Trophoblast cell (in vitro differentiated cells and primary cell): ENCODE measurements at places on chromosomes 16 and 17.

- no peak overlapping the region for H3K27ac ChIP-seq
- no peaks in the 10 kb centered on the region for H3K27me3 ChIP-seq
- peaks cover 6% of the 10 kb centered on the region for H3K4me1 ChIP-seq
These were observed 24.0 kb downstream of the LIMD2 start for GRCh38 chr17:63675607-63676546.

DNA sequence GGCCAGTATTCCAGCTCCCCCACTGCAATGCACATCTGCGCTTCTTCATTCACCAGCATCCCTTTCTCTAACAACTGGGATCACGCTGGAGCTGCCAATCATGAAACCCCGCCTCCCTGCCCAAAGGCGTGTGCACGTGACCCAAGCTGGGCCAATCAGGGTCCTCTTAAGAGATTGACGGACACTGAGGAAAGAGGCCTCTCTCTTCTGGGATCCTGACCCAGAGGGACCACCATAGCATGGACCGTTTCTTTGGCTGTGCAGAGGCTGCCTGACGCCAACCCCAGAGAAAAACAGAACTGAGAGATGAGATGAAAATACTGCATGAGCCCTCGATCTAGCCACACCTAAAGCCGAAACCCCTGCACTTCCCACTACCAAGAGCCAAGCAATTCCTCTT is 32.0 kb downstream of the COTL1 start:
- H3K4me1 ChIP-seq, result no peaks in the 10 kb centered on the region
- no peak overlapping the region for H3K4me3 ChIP-seq
- H3K27ac ChIP-seq, result no peak overlapping the region

DNA sequence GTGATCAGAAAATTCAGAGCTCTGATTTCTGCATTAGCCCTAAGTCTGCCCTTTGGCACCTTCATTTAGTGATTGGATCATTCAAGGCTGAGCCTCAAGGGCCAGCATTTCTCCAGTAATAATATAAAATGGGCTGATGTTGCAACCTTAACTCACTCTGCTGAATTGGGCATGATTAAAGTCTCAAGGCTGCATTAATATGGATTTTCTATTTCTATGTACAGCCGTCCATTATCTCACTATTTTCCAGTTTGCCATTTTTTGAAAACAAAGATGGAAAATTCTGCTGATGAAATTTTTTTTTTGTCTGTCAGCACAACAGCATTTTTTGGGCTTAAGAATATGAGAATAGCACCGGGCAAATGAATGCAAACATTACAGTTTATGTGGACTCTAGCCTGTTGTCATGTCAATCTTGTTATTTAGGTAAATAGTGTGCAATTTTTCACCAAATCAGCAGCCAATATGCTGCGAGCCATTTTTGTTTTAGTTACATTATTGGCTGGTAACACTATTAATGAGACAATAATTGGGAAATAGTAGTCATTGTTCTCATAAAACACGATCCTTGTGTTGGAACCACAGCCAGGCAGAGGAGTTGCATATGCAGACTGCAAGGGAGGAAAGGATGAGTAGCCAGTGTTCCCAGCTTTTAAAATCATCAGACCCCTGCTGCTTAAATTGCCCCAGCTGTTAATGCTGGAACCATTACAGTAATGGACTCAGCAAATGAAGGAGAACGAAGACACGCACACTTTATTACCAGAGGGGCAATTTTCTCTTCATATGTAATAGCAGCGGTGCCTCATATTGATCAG is 10.5 kb downstream of the FTO start:
- H3K27me3 ChIP-seq, result no peaks in the 10 kb centered on the region
- H3K4me3 ChIP-seq, result no peak overlapping the region
- no peaks in the 10 kb centered on the region for H3K36me3 ChIP-seq
- H3K27ac ChIP-seq, result no peak overlapping the region
- DNase-seq, result no peak

DNA sequence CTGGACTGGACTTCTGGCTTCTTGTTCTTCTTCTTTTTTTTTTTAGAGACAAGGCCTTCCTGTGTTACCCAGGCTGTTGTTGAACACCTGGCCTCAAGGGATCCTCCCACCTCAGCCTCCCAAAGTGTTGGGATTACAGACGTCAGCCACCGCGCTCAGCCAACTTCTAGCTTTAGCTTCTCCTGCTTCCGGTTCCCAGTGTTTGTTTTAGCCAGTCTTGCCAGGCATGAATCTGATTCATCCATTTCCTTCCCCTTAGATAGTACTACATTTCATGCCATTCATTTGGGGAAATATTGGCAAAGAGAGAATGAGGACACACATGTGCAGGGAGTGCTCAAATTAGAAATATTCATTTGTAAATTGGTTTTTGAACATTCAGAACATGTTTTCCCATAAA is 12.1 kb upstream of the NDUFAB1 start:
- H3K27ac ChIP-seq, result no peak overlapping the region
- H3K36me3 ChIP-seq, result peaks cover 22% of the 10 kb centered on the region
- H3K4me3 ChIP-seq, result no peak overlapping the region
- DNase-seq, result no peak
- no peaks in the 10 kb centered on the region for H3K4me1 ChIP-seq

DNA sequence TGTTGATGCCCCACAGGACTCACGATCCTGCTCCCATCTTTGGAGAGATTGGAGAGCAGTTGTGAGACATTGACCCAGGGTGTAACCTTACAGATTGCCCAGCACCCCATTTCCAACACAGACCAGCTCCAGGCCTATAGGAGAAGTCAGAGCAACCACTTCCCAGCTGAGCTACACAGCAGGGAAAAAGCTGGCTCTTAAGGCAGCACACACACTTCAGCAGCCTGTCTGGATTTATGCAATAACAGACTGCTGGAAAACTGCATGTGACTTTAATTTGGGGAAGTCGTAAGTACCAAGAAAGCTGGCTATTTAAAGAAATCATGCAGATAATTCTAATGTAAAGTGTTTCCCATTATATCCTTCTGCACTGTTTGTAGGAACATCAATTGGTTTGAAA is 30.8 kb downstream of the NOG start:
- H3K27ac ChIP-seq, result no peak overlapping the region
- H3K36me3 ChIP-seq, result no peaks in the 10 kb centered on the region
- DNase-seq, result no peak
- H3K27me3 ChIP-seq, result no peaks in the 10 kb centered on the region
- H3K4me3 ChIP-seq, result no peak overlapping the region
- no peaks in the 10 kb centered on the region for H3K4me1 ChIP-seq

- no peaks in the 10 kb centered on the region for H3K27me3 ChIP-seq
- no peaks in the 10 kb centered on the region for H3K4me1 ChIP-seq
- no peak overlapping the region for H3K27ac ChIP-seq
- H3K36me3 ChIP-seq, result no peaks in the 10 kb centered on the region
- H3K4me3 ChIP-seq, result no peak overlapping the region
These were observed 17.6 kb upstream of the HELZ start for GRCh38 chr17:67262435-67263117.

- DNase-seq, result no peak
- H3K36me3 ChIP-seq, result no peaks in the 10 kb centered on the region
- H3K27ac ChIP-seq, result no peak overlapping the region
- peaks cover 19% of the 10 kb centered on the region for H3K4me1 ChIP-seq
- H3K27me3 ChIP-seq, result no peaks in the 10 kb centered on the region
These were observed 81.4 kb downstream of the C17orf67 start for GRCh38 chr17:56752263-56752836.

GRCh38 chr17:63479495-63480184 is 2.8 kb downstream of the ACE start:
- no peak overlapping the region for H3K4me3 ChIP-seq
- DNase-seq, result no peak
- H3K4me1 ChIP-seq, result peaks cover 6% of the 10 kb centered on the region
- H3K36me3 ChIP-seq, result no peaks in the 10 kb centered on the region
- peaks cover 4% of the 10 kb centered on the region for H3K27me3 ChIP-seq

DNA sequence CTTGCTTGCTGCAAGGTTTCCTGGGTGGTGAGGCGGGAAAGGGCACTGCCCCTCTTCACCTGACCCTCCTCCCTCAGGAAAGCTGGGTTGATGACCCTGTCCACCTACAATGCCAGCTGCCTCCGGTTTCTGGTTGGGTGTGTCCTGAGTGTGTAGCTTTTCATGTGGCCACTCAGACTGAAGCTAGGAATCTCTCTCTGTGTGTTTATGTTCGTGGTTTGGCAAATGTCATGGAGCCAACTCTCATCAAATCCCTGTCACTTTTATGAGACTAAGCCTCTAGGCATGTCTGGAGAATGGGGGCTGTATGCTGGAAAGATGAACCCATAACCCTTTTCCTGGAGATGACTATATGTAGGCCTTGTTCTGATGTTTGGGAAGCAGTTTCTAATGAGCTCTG is 17.1 kb downstream of the PLEKHG4 start:
- no peak overlapping the region for H3K27ac ChIP-seq
- DNase-seq, result no peak
- no peaks in the 10 kb centered on the region for H3K4me1 ChIP-seq

DNA sequence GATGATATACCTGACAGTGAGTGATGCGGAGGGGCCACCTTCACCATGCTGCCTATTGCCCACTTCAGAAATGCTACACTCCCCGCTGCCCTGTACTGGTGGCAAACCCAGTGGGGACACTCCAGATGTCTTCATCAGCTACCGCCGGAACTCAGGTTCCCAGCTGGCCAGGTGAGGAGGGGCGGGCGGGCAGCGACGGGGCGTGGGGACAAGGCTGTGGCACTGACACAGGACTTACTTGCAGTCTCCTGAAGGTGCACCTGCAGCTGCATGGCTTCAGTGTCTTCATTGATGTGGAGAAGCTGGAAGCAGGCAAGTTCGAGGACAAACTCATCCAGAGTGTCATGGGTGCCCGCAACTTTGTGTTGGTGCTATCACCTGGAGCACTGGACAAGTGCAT is 16.6 kb downstream of the SARM1 start:
- H3K36me3 ChIP-seq, result no peaks in the 10 kb centered on the region
- H3K27ac ChIP-seq, result no peak overlapping the region
- peaks cover 21% of the 10 kb centered on the region for H3K27me3 ChIP-seq

- no peak overlapping the region for H3K27ac ChIP-seq
- peaks cover 10% of the 10 kb centered on the region for H3K4me1 ChIP-seq
- H3K27me3 ChIP-seq, result no peaks in the 10 kb centered on the region
- no peaks in the 10 kb centered on the region for H3K36me3 ChIP-seq
- no peak for DNase-seq
These were observed 25.7 kb downstream of the CALB2 start for GRCh38 chr16:71384073-71384724.

GRCh38 chr17:39556423-39556822 is 51.3 kb downstream of the NEUROD2 start:
- peaks cover 4% of the 10 kb centered on the region for H3K36me3 ChIP-seq
- DNase-seq, result no peak
- H3K27me3 ChIP-seq, result no peaks in the 10 kb centered on the region

DNA sequence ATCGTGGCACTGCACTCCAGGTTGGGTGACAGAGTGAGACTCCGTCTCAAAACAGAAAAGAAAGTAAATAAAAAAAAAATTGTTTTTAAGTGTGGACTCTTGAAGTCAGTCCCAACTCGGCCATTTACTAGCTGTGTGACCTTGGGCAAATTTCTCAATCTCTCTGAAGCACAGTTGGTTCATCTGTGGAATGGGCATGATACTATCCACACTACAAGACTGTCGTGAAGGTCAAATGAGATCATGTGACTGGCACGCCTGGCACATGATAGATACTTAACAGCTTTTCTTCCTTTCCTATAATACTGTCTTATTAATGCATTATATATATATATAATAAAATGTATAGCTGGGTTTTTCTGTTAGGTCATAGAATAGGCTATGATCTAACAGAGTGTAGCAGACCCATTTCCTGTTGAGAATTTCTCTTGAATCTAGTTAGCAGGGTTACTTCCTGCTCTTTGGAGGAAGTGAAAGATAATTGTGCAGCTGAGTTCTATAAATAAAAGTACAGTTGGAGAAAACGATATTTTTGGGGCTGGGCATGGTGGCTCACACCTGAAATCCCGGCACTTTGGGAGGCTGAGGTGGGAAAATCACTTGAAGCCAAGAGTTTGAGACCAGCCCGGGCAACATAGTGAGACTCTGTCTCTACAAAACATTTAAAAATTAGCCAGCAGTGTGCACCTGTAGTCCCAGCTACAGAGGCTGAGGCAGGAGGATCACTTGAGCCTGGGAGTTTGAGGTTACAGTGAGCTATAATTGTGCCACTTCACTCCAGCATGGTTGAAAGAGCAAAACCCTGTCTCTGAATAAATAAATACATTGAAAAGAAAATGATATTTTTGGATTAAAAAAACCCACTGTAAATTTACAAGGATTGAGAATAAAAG is 7.3 kb downstream of the MILR1 start:
- H3K27me3 ChIP-seq, result no peaks in the 10 kb centered on the region
- DNase-seq, result no peak
- no peak overlapping the region for H3K4me3 ChIP-seq
- H3K4me1 ChIP-seq, result peaks cover 2% of the 10 kb centered on the region
- H3K27ac ChIP-seq, result no peak overlapping the region

- H3K36me3 ChIP-seq, result peaks cover 30% of the 10 kb centered on the region
- no peaks in the 10 kb centered on the region for H3K27me3 ChIP-seq
- peak overlapping the region; percentile 68 for H3K27ac ChIP-seq
- no peak overlapping the region for H3K4me3 ChIP-seq
- peak; percentile 37 for DNase-seq
- H3K4me1 ChIP-seq, result peaks cover 40% of the 10 kb centered on the region
These were observed 5.0 kb downstream of the JUP start for GRCh38 chr17:41781404-41782110.

GRCh38 chr16:53115047-53115446 is 60.3 kb downstream of the CHD9 start:
- H3K4me1 ChIP-seq, result no peaks in the 10 kb centered on the region
- no peak for DNase-seq
- no peaks in the 10 kb centered on the region for H3K27me3 ChIP-seq
- H3K4me3 ChIP-seq, result no peak overlapping the region
- H3K36me3 ChIP-seq, result no peaks in the 10 kb centered on the region

DNA sequence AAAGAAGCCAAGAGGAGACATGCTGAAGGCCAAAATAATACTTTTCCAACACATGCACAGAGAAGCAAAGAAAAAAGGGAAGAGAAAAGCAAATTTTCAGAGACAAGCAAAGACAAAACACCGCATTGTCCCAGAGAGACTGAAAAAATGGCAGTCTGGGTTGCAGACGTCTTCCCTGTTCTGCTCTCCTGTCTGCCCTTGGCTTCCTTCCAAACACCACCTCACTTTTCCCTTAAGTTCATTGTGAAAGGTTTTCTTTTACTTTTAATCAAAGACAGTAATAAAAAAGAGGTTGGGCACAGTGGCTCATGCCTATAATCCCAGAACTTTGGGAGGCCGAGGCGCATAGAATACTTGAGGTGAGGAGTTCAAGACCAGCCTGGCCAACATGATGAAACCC is 21.2 kb upstream of the VAT1L start:
- H3K4me3 ChIP-seq, result no peak overlapping the region
- peaks cover 10% of the 10 kb centered on the region for H3K4me1 ChIP-seq
- no peaks in the 10 kb centered on the region for H3K27me3 ChIP-seq
- no peak for DNase-seq
- H3K27ac ChIP-seq, result no peak overlapping the region
